ENCODE measurements at places on chromosomes 11 and 22. TPM values are rescaled to one million over a fixed set of nuclear protein-coding genes. Genes with fewer than 3 reads are reported as not detected.

- H3K4me1 ChIP-seq, result peaks cover 2% of the 10 kb centered on the region
Observed at GRCh38 chr11:45026835-45027234, 76.2 kb upstream of the TP53I11 start.

GRCh38 chr11:83449338-83449913 is 163.3 kb upstream of the CCDC90B start:
- no peak overlapping the region for H3K4me3 ChIP-seq
- no peaks in the 10 kb centered on the region for H3K36me3 ChIP-seq
- no peak overlapping the region for H3K27ac ChIP-seq
- DNase-seq, result no peak

DNA sequence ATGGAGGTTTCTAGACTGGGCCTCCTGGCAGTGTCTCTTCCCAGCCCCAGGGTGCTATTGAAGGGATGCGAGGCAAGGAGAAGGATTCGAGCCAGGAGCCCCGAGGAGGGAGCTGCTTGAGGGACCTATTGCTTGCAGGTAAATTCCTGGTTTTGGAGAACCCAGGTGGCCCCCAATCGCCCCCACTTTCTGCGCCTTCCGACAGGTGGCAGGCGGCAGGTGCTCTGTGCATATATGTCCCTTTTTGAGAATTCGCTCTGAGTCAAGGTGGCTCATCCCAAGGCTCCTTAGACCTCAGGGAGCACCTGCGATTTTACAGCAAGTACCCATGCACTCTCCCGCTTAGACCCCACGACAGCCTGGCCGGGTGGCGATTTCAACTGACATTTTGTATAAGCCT is 40.3 kb upstream of the SHISAL1 start:
- H3K27me3 ChIP-seq, result peaks cover 15% of the 10 kb centered on the region
- no peaks in the 10 kb centered on the region for H3K4me1 ChIP-seq
- H3K27ac ChIP-seq, result no peak overlapping the region
- no peak overlapping the region for H3K4me3 ChIP-seq
- no peaks in the 10 kb centered on the region for H3K36me3 ChIP-seq
- no peak for DNase-seq

SUSD2 gene
- total RNA-seq, result 0.75 TPM

MRGPRX3 gene
- not detected for total RNA-seq

NCF4 gene
- total RNA-seq, result not detected

RAG2 gene
- not detected for total RNA-seq

All from progenitor cell of endocrine pancreas (in vitro differentiated cells).